NCI-H524 (cell line): ENCODE measurements at places on chromosomes 12 and 14.

- DNase-seq, result no peak
Observed at GRCh38 chr14:55977392-55978150, 140.6 kb upstream of the PELI2 start.

DNA sequence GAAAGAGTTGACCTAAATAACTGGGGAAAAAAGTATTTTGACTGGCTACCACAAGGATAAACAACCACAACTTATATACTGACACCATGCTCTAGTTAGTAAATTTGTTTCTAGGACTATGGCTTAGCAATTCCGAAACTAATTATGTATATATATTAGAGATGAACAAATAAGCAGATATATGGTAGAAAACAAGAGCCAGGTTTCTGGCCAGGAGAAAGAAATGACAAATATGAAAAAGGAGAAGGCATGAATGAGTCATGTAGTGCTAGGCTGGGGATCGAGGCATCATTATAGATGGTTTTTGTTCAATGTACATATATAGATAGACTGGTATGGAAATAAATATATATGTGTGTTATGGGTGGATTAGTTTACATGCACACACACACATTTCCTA is 5.5 kb upstream of the LRRC74A start:
- no peak for DNase-seq

DNA sequence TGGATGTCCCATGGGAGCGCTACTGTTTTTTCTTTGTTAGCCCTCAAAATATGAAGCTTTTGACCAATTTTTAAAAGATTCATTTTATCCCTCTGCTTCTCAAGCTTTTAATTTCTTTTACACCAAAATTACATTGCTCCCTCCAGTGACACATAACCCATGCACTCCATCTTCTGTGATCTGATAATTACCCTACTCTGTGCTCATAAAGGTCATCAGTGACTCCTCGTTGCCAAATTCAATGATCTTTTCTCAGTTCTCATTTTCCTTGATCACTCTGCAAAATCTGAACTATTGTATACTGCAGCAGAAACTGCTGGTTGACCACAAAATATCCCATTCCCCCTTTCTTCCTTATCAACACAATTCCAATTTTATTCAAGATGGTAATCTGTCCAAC is 8.7 kb upstream of the PTGDR start:
- no peak for DNase-seq

- DNase-seq, result no peak
Observed at GRCh38 chr14:89681086-89682018, 264.3 kb upstream of the FOXN3 start.

DNA sequence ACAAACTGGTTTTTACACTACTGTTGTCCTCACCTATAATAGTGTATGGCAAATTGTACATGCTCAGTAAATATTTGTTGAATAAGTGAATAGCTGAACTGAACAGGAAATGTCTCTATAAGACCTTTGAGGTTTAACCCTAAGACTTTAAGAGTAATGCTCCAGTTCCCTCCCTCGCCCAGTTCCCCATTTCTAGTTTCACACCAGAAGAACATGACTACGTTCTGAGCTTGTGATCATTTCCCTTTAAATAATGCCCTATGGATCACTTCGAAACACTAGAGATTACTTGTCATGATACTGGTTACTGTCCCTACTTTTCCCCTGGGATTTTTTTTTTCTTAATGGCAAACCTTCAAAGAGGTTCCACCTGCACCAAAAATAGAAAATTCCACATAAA is 69.3 kb downstream of the PRKD1 start:
- no peak for DNase-seq

- DNase-seq, result peak; percentile 43
Observed at GRCh38 chr14:65961004-65961403, 525.2 kb upstream of the CCDC196 start.

- DNase-seq, result no peak
Observed at GRCh38 chr14:90676912-90677311, 139.3 kb downstream of the TTC7B start.

DNA sequence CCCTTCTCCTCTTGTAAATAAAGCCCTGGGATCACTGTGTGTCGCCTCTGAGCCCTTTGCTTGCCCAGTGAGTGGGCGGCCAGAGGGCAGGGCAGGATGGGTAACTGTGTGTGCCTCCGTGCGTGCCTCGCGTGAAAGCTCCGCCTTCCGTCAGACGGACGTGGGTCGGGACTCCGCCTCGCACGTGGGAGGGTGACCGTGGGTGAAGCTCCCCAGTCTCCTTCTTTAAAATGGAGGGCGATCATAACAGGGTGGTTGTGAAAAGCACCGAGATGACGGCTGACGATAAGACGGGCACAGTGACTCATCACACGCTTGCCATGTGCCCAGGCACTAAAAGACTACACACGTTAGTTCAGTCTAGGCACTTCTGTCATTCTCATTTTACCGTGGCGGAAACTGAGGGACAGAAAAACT is 9.2 kb downstream of the PHB2 start:
- no peak for DNase-seq

DNA sequence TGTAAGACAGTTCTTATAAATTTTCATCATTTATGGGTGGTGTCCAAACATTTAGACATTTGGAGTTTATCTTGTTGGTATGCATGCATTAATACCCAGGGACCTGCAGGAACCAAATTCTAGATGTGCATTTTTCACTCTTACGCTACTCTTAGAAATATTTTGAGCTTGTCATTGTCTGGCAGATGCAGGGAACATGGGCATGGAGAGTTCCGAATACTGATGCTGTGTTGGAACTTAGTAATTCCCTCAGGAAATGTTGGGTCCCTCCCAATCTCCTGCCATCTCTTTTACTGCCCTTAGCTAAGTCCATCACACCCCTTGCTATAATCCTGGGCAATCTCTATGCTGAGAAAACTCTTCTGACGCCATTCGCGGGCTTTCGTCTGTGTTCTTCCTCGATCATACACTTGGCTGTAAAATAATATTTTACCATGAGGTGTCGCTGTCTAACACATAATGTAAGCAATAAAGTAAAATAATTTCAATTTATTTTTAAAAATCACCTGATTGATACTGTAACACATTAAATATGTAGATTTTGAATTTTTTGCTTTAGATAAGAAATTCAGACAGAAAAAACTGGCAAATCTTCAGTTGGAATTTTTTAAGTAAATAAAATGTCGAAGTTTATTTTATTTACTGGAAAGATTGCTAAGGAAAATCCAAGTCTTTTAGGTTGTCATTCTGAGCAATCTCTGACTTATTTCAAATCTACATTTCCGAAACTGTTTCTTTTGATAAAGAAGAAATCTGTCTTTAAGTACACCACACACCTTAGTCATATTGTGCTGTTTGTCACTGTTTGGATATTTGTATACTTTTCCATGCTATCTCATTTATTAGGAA is 304.1 kb upstream of the SSTR1 start:
- DNase-seq, result peak; percentile 41

DNA sequence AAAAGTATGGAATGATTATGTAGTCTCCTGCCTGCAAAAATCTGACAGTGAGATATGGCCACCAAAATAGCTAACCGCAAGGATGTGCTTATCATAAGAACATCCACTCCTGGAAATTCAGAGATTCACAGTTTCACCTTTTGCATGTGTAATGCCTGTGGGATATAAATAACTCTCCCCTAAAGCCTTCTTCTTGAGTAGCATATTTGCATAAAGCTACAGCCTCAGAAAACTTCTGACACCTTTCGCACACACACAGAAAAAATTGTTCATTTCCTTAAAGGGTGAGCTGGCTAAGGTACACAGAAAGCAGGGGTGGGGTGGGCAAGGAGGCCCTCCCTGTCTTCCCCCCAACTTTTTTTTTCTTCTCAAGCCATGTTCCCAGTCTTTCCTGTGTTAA is 3.1 kb upstream of the IGF1 start:
- DNase-seq, result no peak

DNA sequence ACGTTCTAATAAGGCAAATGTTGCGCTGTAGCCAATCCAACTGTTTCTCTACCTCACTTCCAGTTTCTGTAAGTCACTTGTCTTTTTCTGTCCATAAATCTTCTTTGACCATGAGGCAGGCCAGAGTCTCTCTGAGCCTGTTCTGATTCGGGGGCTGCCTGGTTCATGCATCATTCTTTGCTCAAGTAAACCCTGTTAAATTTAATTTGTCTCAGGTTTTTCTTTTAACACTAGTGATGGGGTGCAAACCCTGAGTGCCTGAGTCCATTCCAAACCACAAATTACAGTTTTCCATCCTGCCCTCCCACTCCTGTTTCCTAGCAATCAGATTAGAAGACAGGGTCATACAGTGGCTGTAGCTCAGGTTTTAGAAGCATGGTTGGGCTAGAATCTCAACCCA is 41.9 kb downstream of the VWF start:
- no peak for DNase-seq

DNA sequence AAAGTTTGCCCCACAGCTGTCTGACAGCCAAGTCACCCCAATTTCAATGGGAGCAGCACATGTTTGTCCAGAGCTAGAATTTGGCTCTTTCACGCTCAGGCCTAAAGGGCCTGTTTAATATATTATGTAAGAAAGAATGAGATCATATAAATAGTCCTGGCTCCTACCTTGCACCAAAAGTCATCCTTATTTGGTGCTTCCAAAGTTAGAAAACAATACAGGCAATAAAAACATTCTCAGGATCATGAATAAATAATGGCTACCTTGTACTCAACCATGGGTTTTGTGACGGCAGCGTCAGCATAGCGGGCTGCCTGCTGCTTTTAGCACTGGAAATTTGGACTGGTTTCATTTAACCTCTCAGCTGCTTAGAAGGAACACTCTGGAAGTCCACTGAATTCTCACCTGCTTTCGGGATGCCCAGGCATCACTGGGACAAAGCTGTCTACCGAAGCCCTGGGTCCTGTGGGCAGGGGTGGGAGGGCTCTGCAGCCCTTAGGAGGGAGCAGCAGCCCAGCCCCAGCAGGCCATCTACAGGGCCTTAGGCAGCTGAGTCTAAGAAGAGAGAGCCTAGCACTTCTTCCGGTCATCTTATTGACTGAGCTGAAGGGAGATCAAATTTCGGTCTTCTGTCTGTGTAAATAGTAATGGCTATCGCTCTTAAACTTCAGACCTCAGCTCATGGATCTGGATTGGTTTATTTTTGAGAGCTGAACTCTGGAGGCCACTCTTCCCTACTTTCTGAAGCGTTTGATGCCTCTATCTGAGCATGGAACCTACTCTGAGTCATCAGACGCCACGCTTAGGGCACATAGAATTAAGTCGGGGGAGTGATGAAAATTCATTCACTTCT is 106.5 kb downstream of the SAMD4A start:
- DNase-seq, result no peak

DNA sequence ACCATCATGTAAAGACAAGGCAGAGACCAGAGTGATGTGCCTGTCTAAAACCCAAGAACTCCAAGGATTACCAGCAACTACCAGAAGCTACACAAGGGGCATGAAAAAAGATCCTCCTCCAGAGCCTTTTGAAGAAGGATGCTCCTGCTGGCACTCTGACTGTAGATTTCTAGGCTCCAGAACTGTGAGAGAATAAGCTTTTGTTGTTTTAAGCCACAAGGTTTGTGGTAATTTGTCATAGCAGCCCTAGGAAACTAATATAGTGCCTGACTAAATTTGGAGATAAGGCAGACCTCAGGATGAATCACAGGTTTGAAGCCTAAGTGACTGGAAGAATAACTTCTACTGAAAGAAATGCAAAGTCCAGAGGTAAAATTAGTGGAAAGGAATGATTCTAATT is 132.9 kb downstream of the CEP83 start:
- no peak for DNase-seq

DNA sequence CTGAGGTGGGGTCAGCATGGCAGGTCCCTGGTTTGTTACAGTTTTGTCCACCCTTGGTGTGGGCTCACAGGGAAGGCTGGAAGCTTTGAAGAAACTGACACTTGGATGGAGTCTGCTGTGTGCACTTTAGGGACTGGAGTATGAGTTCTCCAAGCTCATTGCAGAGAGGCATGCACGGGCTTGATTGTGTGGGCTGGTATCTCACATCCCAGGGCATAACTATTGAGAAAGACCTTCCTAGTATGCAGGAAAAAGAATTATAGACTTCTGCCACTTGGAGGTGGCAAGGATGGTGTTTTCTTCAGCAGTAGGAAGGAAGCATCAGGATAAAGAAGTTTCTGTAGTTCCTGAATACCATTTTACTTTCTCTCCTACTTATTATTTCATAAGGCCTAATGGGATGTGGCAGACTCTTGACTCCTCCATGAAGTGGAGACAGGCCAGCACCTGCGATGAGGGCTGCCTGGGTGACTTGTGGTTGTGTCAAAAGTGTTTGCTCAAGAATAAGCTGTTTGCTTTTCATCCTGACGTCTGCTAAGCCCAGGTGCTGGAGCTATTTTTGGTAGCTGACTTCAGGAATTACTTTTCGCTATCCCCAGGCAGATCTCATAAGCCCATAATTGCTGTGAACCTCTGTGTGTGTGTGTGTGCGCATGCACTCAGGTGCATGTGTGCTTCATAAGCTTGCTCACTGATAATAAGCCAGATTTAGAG is 125.8 kb downstream of the KTN1 start:
- peak; percentile 74 for DNase-seq

GRCh38 chr12:72012874-72013273 is 74.2 kb downstream of the TPH2 start:
- no peak for DNase-seq

GRCh38 chr14:92726135-92726932 is 22.1 kb downstream of the LGMN start:
- no peak for DNase-seq

DNA sequence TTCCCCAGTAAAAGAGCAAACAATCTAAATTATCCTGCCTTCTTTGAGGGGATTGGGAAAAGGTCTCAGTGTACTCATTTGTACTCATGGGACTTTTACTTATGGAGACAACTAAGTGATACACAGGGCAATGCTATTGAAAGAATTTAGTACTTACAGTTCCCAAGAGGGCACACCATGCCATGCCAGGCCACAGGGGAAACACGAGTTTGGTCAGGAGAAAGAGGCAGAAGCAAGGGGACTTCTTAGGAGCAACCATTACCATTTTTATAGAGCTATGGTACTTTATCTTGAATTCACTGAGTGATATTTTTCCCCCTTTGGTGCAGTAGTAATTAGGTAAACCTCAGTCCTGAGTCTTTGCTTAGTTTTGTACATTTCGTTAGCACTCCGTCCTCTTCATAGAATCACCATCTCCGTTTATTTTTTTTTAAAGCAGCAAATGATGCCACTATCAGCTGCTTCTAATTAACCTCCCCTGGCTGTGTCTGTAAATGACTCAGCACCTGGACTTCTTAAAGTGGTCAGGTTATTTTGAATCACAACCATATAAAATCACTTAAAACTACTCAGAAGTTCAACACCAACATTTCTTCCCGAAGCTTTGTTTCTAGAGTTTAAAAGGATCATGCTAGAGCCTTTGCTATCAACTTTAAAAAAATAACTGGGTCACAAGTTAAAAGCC is 5.9 kb upstream of the WASHC3 start:
- DNase-seq, result no peak

DNA sequence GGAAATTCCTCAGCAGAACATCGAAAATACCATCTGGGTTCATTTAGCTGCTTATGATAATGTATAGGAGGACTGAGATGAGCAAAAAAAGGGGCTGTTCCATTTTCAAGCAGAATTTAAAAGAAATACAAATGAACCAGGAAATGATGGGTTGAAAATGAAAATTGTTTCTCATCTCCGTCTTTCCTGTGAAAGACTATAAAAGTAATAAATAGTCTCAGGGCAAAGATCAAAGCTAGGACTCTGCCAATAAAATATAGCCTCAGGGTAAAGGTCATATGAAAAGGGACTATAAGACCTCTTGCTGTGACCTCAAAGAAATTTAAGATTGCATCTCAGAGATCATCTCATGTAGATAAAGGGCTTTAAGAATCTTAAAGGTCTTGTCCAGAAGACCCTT is 478.0 kb downstream of the BTG1 start:
- no peak for DNase-seq
